ENCODE measurements at places on chromosomes 4 and X.

DNA sequence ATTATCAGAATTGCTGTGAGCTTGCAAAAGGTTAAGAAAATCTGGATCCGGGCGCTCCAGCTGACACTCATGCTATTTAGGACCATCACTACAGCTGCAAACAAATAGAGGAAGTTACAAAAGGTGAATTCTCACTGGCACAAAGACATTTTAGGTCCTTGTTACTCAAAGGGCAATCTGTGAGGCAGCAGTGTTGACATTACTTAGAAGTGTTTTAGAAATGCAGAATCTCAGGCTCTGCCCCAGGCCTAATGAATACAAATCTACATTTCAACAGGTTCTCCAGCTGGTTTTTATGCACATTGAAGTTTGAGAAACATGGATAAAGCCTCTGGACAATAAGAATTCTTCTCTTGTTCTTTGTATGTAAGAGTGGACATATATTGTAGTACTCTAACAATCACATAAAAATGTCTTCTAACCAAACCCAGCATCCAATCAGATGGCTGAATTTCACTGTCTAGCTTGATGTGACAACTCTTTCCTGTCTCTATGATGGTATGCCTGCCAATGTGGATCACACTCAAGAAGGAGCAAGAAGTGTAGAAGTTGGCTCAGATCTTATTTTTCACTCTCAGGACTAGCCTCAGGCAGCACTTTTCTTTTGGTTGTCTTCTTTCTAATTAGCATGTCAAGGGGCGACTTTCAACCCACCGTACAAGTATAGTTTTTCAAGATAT lies 18.8 kb downstream of the SLC7A11 start:
- DNase-seq, result no peak

GRCh38 chr4:113478032-113478431 lies 283.5 kb downstream of the CAMK2D start:
- DNase-seq, result no peak

GRCh38 chrX:57607295-57608187 lies 15.7 kb downstream of the ZXDB start:
- no peak for DNase-seq

DNA sequence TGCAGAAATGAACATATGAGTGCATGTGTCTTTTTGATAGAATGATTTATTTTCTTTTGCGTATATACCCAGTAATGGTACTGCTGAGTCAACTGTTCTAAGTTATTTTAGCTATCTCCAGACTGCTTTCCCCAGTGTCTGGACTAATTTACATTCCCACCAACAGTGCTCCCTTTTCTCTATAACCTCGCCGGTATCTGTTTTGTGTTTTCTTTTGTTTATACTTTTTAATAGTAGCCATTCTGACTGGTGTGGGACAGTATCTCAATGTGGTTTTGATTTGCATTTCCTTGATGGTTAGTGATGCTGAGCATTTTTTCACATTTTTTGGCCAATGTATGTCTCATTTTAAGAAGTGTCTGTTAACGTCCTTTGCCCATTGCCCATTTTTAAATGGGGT lies 218.6 kb upstream of the KCNIP4 start:
- no peak for DNase-seq

GRCh38 chrX:10110984-10111363 lies 45.8 kb upstream of the CLCN4 start:
- DNase-seq, result no peak

DNA sequence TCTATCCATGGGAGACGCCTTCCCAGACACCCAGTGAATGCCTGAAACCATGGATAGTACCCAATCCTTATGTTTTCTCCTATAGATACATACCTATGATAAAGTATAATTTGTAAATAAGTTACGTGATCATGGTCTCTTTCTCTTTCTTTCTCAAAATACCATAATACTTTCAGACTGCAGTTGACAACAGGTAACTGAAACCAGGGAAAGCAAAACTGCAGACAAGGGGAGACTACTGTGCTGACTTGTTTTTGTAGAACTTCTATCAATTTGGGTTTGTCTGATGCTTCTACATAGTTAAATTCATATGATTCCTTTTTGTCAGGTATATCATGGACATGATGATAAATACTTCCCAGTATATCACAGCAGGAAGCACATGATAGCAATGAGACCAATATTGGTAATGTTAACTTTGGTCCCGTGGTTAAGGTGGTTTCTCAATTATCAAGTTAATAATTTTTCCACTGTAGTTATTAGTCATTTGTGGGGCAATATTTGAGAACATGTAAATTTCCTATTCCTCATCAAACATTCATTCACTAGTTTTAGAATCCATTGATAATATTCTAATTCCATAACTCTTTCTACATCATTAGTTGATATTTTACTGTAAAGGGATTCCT lies 298.0 kb upstream of the TET2 start:
- DNase-seq, result no peak

DNA sequence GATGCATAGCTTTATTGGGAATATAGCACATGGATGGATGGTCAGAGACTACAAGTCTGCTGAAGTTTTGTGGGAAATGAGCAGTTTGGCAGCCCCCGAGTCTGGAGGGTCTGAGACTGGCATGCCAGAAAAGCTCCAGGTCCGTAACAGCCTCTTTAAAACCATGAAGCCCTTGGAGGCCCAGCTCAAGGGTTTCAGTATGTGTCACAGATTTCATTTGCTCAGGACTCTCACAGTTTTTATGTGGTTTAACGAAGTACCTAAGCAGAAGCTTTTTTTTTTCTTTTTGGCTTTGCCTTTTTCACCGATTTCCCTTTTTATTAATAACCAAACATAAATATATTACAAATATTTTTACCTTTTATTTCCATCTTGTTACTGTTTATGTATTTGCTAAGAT lies 30.6 kb upstream of the TMEM184C start:
- DNase-seq, result peak; percentile 5

DNA sequence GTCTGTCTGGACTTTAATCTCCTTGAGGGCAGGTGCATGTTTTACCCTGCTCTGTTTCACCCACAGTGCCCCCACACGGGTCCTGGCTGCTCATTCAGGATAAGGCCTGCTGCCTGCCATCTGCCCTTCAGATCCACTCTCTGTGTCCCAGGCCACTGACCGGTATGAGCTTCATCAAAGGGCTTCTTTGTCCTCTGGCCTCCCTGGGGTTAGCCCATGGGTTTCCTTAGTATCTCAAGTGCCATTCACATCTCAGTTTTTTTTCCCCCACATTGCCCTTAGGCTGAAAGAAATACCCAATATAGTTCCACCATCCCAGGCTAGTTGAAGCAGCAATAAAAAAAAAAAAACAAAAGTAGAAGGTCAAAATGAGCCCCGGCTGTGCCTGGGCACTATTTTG lies 9.3 kb downstream of the CD99L2 start:
- DNase-seq, result no peak

GRCh38 chr4:14269824-14270223 lies 642.3 kb upstream of the BOD1L1 start:
- DNase-seq, result no peak

GRCh38 chr4:6605114-6605513 lies 30.1 kb downstream of the MAN2B2 start:
- no peak for DNase-seq

- DNase-seq, result no peak
Measured at GRCh38 chr4:159455675-159456237, 352.9 kb downstream of the RAPGEF2 start.

All from GM12891 (cell line).